HuH-7.5 (cell line): ENCODE measurements at places on chromosomes 12 and 14.
A peak's percentile ranks its signal among the peaks of the same experiment; 100 is the strongest.

DNA sequence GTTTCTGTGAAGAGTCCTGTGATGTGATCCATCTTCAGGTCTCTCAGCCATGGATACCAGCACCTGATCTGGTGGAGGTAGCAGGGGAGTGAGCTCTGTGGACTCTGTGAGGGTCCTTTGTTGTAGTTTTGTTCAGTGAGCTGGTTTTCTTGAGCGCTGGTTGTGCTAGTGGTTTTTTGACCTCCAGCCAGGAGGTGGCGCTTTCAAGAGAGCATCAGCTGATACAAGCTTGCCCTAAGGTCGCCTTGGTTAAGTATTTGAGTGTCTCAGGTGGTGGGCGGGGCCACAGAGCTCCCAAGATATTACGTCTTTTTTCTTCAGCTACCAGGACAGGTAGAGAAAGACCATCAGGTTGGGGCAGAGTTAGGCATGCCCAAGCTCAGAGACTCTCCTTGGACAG is 139.7 kb downstream of the TTLL5 start:
- no peak for DNase-seq

GRCh38 chr12:10701131-10701681 is 21.9 kb downstream of the YBX3 start:
- no peak for DNase-seq

- DNase-seq = no peak
Observed at GRCh38 chr12:123351349-123351748, 13.3 kb downstream of the SBNO1 start.

- DNase-seq = no peak
Observed at GRCh38 chr14:96265383-96266095, 9.5 kb downstream of the BDKRB1 start.

DNA sequence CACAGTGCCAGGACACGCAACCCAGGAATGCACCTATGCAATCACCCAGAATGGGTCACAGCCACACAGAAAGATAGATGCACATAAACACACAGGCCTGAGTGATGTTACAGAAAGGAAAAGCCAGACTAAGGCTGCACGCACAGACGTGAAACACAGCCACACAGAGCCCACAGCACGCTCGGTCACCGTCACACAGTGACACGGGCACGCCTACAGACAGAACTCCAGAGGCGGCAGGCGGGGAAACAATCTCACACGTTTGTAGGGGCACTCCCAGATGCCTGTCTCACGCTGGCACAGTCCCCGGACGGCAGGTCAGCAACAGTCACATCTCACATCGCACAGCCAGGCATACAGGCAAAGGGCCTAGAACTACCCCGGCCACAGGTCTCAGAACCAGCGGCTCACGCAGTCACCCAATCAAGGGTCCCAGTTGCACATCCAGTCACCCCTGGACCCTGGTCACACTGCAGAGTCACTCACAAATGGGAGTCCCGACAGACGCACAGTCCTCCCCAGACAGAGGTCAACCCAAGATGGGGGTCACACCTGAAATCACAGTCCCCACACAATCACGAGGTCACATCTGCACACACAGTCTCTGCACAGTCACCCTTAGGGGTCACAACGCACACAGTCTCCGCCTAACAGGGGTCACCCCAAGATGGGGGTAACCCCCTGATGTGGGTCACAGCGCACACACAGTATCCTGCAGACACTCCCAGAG is 790 bp downstream of the SSH1 start:
- DNase-seq = no peak

- DNase-seq = no peak
Observed at GRCh38 chr12:79296871-79297270, 393.9 kb downstream of the PAWR start.

DNA sequence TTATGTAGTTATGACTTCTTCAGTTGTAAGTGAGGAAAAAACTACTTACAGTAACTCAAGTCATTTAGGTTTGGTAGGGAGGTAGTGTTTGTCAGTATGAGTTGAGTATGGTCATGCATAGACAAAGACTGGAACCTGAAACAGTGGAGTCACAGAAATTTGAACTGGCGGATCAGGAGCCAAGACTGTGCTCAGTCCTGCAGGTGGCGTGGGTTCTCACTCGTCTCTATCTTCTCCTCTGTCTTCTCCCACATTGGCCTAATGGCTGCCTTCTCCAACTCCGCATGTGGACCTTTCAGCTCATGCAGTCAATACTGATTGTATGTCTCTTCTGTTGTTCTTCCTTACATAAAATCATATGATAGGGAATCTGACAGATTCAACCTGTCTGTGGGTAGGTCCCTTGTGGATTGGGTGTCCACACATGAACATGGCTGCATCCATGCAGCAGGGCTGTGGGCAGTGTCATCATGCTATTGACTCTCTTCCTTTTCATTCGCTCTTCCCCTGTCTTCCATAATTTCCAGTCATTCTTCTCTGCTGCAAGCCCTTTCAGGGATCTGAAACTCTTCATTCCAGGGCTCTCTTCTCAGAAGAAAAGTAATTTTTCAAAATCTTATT is 78.8 kb upstream of the NEDD1 start:
- DNase-seq = no peak

DNA sequence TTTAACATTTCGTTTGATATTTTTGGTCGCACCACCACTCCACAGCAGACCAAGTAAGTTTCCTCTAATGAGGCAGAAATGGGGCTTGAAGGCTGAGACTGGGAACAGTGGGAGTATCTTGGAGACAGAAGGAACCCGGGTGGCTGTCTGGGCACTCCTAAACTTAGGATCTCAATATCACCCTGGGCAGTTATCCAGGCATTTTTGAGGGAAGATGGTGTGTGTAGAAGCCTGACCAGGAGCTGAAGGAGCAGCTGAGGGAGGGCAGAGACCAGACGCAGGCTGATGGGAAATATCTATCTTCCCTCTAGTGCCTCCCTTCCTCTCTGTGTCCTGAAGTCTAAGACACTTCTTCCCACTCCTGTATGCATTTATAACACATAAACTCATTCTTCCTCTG is 10.7 kb downstream of the MARS1 start:
- no peak for DNase-seq

DNA sequence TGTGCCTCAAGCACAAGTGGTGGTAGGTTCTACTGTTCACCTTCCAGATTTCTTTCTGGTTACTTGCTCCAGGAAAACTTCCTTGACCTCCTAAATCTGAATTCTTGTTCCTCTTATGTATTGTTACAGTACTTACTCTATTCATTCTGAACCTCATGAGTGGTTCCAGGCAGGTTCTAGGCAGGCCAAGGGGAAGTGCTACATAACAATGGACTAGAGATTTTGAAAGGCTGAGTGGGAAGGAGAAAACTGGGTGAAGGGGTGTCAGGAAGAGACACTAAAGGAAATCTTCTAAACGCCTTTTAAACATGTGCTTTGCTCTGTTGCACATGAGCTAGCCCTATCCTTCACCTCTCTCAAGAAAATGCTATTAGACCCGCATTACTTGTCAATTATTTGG is 1.6 kb downstream of the YARS2 start:
- no peak for DNase-seq

DNA sequence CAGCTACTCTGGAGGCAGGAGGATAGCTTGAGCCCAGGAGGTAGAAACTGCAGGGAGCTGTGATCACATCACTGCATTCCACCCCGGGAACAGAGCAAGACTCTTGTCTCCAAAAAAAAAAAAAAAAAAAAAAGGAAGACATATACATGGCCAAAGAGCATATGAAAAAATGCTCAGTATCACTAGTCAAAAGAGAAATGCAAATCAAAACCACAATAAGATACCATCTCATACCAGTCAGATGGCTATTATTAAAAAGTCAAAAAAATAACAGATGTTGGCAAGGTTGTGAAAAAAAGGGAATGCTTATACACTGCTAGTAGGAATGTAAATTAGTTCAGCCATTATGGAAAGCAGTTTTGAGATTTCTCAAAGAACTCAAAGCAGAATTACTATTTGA is 174.8 kb upstream of the ATF7IP start:
- DNase-seq = no peak

GRCh38 chr12:118537481-118537917 is 161.1 kb downstream of the SUDS3 start:
- no peak for DNase-seq

DNA sequence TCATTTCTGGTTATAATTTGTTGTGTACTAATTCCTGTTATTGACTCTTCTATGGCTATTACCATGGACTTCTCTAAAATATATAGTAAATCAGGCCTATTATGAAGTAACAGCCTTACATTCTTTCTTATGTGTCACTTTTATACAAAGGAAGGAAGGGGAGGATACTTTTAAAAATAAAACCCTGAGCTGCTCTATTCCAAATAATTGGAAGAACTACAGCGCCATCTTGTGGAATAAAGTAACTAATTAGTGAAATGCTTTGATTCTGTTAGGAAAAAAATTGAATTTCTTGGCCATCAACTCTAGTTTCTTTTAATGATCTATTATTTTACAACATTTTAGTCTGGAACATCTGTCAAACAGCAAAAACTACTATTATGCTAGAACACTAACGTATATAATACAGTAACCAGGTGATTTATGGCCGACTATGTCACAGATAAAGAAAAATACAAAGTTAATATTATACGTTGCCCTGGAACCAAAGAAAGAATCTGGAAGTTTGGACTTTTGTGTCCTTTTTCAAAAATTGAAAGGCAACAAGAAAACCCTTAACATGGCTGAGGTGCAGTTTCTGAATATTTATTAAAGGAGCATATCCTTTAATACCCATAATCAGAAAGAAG is 55.0 kb upstream of the NELL2 start:
- peak; percentile 9 for DNase-seq

DNA sequence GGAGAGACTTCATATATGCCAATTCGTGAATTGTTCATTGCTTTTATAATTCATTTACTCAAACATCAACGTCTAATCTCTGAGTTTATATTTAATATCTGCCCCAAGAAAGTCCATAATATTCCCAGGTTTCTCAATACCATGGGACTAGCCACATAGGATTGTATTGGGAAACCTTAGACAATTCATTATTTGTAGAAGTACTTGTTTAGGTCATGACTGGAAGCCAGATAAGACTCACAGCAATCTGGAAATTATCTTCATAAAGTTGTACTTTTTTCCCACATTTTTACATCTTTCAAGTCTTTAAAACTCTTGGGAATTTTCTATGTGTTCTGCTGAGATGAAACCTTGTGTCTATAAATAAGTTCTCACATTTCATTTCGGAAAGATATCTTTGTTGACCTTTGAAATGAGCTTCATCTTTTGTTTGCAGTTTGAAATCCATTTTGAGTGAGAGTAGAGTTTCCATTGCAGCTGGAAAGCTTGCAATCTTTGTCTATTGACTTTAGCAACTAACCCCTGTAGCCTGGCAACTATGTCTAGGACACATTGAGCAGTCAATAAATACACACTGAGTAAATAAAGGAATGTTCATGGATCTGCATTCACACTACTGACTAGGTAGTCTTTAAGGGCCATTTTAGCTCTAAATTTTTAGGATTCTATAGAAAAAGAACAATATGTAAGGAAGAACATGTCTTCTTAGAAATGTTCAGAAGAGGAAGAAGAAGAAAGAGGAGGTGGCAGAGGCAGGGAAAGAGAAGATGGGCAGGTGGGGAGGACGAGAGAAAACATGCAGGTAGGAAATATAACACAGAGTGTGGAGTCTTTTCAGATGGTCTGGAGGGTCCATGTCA is 154.4 kb downstream of the LRIG3 start:
- peak; percentile 19 for DNase-seq
